ENCODE measurements at places on chromosomes 5 and 9.

DNA sequence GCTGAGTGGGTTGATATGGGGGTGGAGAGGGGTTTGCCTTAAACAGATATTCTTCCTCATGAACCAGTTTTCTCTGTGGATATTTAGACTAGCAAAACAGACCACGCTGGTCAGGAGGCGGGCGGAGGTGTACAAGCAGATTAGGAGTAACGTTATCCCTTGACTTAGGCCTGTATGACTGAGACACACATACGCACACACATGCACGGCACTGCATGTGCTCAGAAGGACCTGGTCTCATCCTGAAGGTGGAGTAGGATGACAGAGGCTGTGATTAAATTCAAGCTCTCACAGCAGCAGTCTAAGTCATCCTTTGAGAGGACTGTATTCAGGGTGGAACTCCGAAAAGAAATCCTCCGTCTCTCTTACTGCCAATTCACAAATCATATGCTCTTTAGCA is 209.7 kb downstream of the DIRAS2 start:
- peak; percentile 21 for DNase-seq

DNA sequence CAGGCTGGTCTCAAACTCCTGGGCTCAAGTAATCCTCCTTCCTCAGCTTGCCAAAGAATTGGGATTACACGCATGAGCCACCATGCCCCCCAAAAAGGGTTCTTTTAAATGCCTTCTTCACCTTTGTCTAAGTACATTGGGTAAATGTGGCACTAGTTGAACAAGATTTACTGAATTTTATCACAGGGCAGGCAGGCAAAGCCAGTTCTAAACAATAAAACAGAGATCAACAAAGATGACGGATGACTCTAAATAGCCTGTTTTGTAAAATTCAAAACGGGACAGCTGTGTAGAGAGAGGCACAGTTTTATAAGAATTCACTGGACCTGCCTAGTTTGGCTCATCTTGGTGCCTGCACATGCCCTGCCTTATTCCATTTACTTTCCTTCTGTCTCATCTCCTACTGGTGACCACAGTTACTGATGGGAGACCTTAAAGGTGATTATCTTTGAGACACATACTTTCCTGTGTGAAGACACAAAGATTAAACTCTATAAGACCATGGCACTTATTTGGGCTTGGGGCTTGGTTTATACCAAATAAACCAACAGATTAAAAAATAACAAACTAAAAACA is 149.6 kb upstream of the DMRT1 start:
- no peak for DNase-seq

- no peak for DNase-seq
Observed at GRCh38 chr5:40268088-40268487, 411.6 kb upstream of the PTGER4 start.

DNA sequence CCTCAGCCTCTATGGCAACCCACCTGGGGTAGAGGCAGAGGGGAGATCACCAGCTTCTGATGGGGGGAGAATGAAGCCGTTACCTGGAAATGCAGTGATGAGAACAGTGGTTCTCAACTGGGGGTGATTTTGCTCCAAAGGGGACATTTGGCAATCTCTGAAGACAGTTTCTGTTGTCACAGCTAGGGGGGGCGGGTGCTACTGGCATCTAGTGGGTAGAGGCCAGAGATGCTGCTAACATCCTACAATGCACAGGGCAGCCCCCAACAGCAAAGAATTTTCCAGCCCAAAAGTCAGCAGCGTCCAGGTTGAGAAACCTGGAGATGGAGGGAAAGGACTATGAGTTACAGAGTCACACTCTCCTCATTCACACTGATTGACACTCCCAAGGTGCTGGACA is 84.5 kb downstream of the FGF1 start:
- no peak for DNase-seq

- DNase-seq: no peak
Observed at GRCh38 chr9:135574943-135575342, 13.4 kb downstream of the PAEP start.

GRCh38 chr9:18143073-18143745 is 330.7 kb upstream of the ADAMTSL1 start:
- DNase-seq: no peak

DNA sequence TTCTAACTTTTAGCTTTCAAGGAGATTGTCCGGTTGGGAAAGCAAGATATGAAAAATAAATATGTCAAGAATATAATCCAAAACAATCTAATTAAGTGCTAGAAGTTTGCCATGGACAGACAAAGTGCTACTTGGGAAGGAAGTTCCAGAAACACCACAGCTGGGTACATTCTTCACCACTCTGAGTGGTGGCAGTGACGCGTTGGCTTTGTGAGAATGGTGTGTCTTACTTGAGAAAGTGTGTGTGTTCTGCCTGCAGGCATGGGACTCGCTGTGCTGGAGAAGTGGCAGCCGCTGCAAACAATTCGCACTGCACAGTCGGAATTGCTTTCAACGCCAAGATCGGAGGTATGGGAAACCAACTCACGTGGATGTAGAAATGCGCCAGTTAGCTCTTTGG is 177.2 kb downstream of the PCSK5 start:
- no peak for DNase-seq

DNA sequence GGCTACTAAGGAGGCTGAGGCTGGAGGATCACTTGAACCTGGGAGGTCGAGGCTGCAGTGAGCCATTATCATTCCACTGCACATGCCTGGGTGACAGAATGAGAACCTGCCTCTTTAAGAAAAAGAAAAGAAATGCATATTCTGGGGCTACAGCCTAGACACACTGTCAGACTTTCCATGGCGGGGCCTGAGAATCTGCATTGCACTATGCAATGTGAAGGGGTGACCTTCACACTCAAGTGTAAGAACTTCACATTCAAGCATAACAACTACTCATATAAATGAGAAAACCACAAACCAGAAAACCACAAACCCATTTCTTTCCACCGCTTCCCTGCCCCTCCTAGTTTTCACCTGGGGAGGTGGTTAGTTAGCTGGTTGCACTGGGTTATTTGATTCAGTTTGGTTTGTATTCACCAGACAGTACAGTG is 18.0 kb upstream of the FBP2 start:
- peak; percentile 5 for DNase-seq

GRCh38 chr5:50768634-50769033 is 102.2 kb downstream of the PARP8 start:
- no peak for DNase-seq

DNA sequence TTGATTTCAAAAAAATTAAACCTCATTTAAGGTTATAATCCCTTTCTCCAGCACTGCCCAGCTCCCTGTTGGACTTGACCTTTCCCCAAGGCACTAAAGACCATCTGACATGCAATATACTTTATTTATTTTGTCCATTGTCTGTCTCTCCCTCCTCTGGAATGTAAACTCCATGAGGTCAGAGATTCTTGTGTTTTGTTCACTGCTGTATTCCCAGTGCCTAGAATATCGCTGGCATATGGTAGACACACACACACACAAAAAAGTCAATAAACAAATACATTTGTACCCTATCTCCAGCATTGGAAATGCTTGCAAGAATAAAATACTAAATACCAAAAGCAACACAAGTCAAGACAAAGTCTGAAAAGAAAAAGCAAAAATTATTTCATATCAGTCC is 17.3 kb upstream of the ARSB start:
- DNase-seq: no peak

- no peak for DNase-seq
Observed at GRCh38 chr9:93630806-93631411, 54.5 kb downstream of the PHF2 start.

- DNase-seq: no peak
Observed at GRCh38 chr5:142597546-142598337, 88.1 kb downstream of the FGF1 start.

DNA sequence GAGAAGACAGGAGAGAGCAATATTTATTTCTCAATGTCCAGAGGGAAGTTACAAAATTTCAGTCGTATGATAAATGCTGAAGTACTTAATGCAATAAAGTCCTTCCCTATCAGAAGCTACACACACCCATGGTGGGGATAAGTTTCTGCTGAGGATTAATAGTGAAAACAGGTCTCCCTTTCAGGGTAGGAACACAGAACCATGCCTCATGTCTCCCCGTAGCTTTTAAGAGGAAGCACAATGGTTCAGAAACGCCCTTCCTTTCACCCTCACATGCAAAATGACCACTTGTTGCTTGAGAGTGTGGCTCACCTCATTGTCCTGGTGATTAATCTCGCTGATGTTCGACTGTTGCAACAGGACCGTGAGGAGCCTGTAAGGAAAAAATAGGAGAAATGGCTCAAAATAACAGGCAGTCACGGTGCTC is 73.6 kb downstream of the ANKRD55 start:
- no peak for DNase-seq

DNA sequence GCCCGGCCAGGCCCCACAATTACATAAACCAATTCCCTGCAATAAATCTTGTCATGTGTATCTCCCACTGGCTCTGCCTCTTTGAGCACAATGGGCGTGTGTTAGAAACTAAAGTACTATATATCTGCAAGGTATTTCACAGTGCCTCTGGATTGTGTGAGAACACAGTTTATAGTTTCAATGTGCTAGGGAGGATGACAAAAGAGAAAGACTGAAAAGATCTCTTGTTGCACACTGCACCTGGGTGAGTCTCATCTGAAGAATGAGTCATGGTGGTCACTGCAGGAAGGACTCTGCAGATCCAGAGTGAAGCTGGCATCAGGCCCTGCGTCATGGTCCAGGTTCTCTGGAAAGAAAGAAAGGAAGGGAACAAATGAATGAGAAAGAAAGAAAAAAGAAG is 20.7 kb upstream of the CTSV start:
- DNase-seq: no peak

GRCh38 chr5:175443514-175444059 is 395 bp downstream of the DRD1 start:
- DNase-seq: no peak

DNA sequence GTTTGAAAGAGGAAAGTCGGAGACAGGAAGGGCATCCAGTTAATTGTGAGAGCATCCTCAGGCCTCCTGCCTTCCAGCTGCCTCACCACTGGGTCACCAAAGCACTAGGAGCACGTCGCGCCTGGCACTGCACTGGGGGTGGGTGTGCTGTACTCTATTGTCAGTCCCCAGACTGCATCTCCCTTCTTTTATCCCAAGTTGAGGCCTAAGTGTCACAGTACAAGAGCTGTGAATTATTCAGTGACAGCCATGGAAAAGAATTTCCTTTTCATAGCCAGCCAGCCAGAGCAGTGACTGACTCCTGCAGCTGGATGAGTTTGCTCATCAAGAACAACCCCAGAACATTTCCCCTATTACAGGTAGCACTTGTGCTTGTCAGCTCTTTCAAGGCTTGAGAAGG is 16.3 kb downstream of the CLTA start:
- DNase-seq: no peak

GRCh38 chr5:89313044-89313443 is 430.1 kb upstream of the MEF2C start:
- no peak for DNase-seq

DNA sequence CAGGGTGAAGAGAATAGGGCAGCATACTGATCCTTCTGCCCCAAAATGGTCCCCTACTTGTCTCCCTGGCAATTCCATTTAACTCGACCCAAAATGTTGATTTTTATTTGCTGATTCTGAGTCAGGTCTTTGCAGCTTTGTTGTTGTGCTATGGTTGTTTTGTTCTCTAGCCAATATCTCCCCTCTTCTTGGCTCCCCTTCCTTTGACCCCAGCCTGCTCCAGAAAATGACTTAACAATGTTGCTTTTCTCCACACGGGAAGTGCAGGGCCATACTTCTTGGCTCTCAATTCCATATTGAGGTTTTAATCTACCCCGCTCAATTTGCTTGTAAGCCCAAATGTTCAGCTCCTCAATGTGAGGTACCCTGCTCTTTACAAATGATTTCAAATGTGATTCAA is 330.0 kb downstream of the RASEF start:
- DNase-seq: no peak

DNA sequence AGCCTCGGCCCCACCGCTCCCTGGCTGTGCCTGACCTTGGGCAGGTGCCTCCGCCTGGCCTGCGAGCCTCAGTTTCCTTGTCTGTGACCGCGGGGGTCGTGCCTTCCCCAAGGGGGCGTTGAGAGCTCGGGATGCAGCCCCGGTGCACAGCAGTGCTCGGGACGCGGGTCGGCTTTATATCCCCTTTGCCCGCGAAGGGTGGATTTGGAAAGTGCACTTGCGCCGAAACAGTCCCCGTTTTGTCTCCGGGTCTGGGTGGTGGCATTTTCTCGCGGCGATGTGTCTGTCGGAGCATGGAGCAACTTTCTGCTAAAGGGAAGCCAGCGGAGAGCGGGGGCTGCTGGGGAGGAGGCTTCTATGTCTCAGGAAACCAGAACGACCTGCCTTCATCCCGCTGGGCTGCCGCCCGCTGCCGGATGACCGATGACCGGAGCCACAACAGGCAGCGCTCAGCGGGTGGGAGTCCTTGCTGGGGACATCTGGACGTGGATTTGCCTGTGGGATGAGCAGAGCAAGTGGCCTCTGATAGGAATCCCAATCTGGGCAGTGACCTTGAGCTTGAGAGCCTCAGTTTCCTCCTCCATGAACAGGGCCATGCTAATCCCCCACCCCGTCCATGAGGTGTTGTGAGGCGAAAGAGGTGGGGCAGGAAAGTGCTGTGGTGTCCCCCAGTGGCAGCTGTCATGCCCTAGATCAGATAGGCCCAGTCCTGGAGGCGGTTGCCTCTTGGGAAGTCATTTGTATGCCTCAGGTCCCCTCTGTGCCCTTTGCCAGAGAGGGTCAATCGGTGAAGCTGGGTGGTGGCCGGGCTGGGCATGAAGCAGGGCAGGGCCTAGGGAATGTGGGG is 651 bp downstream of the HRH2 start:
- DNase-seq: no peak

DNA sequence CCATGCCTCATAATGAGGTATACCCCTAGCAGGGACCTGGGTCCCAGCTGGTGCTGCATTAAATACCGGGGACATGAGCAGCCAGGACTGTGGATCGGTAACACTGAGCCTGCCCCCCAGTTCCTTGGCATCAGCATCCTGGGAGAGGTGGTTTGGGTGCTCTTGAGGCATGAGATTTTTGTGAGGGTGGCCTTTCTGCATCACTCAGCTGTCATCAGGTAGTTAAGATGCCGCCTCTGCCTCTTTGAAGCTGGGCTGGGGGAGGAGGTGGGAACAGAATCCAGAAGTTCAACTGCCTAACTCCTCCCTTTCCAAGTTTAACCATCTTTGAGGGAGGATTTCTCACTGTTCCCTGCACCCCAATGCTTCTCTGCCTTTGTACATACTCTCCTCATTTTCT is 112.7 kb downstream of the PDZD2 start:
- no peak for DNase-seq

- peak; percentile 44 for DNase-seq
Observed at GRCh38 chr5:119323601-119324000, 32.2 kb upstream of the TNFAIP8 start.

DNA sequence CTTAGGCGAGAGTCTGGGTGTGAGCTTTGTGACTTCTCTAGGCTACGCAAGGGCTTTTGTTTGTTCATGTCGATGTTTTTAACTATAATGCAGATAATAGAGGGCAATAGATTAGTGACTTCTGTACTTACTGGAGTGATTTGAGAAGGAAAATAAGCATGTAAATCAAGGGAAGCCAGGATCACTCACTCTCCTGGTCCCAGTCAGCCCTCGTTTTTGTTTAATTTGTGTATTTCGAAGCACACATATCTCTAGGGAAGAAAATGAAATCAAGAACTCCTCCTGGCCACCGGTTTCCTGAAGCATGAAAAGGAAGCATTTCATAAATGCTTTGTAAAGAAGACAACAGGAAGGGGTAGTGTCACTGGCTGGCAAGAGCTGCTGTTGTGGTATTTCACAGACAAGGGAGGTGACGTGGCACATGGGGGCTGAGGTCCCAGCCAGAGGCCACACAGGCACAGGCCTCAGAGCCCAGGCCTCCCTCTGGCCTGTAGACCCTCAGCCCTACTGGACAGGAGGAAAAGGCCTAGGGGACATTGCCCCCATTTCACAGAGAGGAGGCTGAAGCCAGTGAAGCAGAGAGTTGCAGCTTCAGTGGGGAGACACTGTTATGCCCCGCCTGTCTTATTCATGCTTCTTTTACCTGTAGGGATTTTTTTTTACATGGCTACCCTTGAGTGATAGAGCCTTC is 34.1 kb downstream of the IRF1 start:
- no peak for DNase-seq
